Stimulated activated naive B cell treated with anti-CD40 and anti-IgM and Interleukin-4, amounts not matched to agents 10 μg/mL and 1 μg/mL and 100 μg/mL, for 72 hours (primary cell): ENCODE measurements at places on chromosomes 5 and 9.

DNA sequence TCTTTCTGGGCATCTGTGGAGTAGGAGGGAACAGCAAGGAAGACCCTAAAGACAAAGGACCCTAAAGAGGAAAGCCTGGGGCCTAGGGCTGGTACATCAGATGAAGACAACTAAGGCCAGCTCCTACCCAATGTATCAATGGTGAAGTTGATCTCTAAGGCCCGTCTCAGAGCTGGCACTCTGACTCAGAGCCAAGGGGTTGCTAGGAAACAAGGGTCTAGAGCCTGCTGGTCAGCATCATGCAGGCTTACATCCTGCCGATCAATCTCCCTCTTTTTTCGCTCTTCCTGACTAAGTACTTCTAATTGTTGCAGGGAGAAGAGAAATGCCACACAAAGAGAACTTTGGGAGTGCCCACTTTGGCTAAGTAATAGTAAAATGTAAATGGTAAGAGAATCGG is 26.2 kb downstream of the TRIM32 start:
- DNase-seq, result no peak

- no peak for DNase-seq
These were observed 10.3 kb downstream of the SEPTIN8 start for GRCh38 chr5:132766806-132767055.

- no peak for DNase-seq
These were observed 135.8 kb upstream of the FOXD4L5 start for GRCh38 chr9:65420771-65421170.

- DNase-seq, result no peak
These were observed 480.3 kb upstream of the SEMA6A start for GRCh38 chr5:117054911-117055310.

DNA sequence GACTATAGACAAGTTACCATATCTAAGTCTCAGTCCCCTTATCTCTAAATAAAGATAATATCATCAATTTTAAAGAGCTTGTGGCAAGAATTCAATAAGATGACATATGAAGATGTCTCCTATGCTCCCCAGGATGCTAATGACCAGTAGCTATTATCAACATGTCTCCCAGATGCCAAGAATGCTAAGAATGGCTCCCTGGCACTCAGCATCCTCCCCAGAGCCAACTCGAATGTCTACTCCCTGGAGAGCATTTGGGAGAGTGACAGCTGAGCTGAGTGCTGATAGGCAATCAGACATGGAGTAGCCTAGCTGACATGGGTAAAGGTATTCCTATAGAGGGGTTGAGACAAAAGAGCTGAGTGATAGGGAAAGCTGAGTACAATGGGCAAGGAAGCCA is 15.9 kb downstream of the P4HA2 start:
- no peak for DNase-seq

- no peak for DNase-seq
These were observed 98.4 kb downstream of the LIX1 start for GRCh38 chr5:97044052-97044451.
